ENCODE measurements at places on chromosomes 6 and 20. TPM values are rescaled to one million over a fixed set of nuclear protein-coding genes. Genes with fewer than 3 reads are reported as not detected.

Gene CALHM4
- not detected for total RNA-seq

Gene FOXF2
- total RNA-seq = not detected

Gene BPI
- not detected for total RNA-seq

Gene TULP1
- not detected for total RNA-seq
